HFFc6 (cell line): ENCODE measurements at places on chromosomes 1 and 21. TPM values are rescaled to one million over a fixed set of nuclear protein-coding genes. Genes with fewer than 3 reads are reported as not detected.

The KCNH1 gene
- total RNA-seq, result 0.92 to 1.7 TPM (median 1.5 TPM) in 3 replicates

DNA sequence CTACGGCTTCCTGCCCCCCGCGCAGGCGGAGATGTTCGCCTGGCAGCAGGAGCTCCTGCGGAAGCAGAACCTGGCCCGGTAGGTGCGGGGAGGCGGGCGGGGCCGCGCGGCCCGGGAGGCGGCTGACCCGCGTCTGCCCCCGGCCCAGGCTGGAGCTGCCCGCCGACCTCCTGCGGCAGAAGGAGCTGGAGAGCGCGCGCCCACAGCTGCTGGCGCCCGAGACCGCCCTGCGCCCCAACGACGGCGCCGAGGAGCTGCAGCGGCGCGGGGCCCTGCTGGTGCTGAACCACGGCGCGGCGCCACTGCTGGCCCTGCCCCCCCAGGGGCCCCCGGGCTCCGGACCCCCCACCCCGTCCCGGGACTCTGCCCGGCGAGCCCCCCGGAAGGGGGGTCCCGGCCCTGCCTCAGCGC lies 16.6 kb downstream of the NOC2L start:
- DNase-seq, result no peak

DNA sequence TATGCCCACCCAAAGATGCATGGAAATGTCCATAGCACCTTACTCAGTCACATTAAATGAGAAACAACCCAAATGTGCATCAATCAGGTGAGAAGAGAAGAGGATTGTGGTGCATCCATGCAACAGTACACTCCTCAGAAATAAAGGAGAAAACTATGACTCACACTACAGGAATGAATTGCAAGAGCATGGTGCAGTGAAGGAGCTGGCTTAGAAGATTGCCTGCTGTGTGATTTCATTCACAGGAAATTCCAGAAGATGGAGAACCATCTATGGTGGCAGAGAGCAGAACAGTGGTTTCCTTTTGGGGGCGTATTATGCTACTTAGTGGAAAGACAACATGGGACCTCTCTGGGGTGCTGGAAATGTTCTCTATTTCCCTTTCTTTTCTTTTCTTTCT lies 278.6 kb upstream of the AJAP1 start:
- no peak for DNase-seq

- DNase-seq, result peak; percentile 18
Observed at GRCh38 chr1:38444311-38444710, 397.7 kb upstream of the POU3F1 start.

DNA sequence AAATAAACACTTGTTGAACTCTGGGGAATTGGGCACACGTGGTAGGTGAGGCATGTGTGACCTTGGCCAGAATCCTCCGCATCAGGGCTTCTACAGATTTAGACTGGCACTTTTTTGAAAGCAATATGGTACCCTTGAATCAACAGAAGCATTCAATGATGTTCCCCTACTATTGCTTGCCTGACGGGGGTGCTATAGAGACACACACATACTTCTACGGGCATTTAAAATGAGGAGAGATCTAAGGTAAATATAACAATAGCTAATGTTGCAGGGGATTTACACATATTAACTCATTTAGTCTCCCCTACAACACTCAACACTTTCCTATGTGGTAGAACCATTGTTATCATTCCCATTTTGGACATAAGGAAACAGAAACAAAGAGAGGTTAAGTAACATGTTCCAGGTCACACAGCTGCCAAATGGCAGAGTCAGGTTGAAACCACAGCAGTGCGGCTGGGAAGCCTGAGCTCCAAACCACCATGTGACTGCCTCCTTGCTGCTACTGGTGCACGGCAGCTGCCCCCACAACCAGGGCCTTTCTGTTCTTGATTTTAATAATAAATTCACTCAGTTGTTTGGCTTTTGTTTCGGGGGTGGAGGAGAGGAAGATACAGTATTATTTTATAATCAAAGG lies 147.4 kb downstream of the ZNF281 start:
- no peak for DNase-seq

The GFI1 gene
- 0.13 and 0.28 TPM in 2 replicates for total RNA-seq

The CZIB gene
- 44.6 to 53.4 TPM (median 47.3 TPM) in 3 replicates for total RNA-seq

DNA sequence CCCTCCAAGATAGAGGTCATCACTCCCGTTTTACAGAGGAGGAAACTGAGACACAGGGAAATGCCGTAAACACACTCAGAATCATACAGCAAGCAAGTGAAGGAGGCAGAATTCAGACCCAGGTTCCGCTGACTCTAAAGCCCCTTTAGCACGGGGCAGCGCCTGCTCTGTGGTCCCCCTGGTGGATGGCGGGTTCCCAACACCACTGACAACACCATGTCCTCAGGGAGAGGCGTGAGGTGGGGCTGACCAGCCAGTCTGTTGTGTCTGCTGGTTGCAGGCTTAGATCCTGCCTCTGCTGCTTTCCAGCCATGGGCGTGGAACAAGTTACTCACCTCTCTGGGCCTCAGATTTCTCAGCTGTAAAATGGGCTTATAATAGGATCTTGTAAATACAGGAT lies 617.3 kb downstream of the MATN1 start:
- DNase-seq, result peak; percentile 10

- DNase-seq, result no peak
Observed at GRCh38 chr1:52063192-52063591, 7.1 kb downstream of the BTF3L4 start.

The ANKRD65 gene
- total RNA-seq, result not detected in 3 replicates

The TFAP2E gene
- 0.09 to 0.12 TPM in 2 of 3 replicates, not detected in the other for total RNA-seq

DNA sequence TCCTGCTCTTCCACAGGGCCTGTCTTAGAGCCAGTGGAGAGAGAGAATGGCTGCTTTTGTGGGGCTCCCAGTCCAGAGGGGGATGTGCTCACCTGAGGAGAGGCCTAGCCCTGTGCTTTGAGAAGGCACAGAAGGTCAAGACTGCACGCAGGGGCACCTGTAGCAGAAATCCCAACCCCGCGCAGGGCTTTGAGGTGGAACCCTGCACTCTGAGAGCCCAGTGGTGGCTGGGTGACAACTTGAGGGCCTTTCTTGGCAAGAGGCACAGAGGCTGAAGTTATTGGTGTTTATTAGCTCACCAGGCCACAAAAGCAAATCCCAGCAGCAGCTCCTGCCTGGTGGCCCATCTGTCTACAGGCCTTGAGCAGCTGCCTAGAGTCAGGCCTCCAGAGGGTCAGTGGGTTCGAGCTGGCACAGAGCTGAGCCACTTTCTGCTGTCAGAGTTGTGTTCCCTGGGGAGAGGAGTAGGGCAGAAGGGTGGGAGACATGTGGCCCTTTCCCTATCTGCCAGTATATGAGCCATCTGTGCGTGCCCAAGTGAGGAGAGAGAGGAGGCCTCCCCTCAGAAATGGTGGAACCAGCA lies 31.4 kb downstream of the SZRD1 start:
- DNase-seq, result no peak

- no peak for DNase-seq
Observed at GRCh38 chr1:2787163-2787911, 14.2 kb downstream of the TTC34 start.

- DNase-seq, result peak; percentile 35
Observed at GRCh38 chr21:37829447-37829846, 86.8 kb downstream of the KCNJ6 start.

- no peak for DNase-seq
Observed at GRCh38 chr1:42740851-42741580, 980 bp upstream of the CLDN19 start.

The COL6A1 gene
- total RNA-seq, result 350 to 426 TPM (median 395 TPM) in 3 replicates

- no peak for DNase-seq
Observed at GRCh38 chr1:197787623-197788536, 12.6 kb upstream of the DENND1B start.

DNA sequence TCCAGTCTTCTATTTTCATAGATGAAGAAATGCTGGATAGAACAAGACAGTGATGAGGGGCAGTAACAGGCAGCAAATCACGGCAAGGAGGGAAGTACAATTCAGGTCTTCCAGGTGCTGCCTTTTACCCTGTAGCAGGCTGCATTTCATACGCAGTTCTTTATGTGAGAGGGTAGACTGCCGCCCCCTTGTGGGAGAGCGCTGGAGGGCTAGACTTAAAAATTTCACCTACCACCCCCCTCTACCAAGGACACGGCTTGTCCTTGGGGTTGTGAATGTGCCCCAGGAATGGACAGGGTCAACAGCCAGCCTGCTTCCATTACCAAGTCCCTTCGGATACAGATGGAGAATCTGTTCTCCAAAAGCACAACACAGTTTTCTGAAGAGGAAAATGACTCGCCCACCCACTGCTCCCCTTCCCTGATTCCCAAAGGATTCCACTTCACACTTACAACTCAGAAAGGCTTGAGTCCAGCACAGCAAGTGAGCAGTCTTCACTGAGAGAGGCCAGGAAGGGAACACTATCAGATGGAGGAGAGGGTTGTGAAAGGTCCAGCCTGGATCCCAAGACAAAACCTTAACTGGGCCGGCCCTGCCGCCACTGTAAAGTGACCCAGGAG lies 7.4 kb downstream of the WDR77 start:
- DNase-seq, result no peak
